CD4-positive, alpha-beta T cell treated with Interleukin-17A for 1 hour (primary cell): ENCODE measurements at places on chromosomes 6 and 20.

DNA sequence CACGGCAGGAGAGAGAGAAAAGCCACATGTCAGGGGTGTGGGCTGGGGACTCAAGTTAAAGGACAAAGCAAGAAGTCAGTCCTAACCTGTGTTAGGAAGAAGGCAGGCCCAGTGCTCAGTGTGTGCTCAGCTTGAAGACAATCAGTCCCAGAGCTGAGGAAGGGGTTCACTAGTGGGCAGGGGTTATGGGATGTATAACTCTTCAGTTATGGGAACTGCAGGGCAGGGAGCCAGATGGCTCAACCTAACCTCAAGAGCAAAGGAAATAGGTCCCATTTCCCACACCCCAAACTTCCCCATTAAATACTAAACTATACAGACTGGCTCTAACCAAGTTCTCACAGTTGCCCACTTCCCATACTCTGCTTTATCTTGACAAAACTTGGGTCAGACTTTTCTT is 7.4 kb upstream of the SSTR4 start:
- DNase-seq = no peak

DNA sequence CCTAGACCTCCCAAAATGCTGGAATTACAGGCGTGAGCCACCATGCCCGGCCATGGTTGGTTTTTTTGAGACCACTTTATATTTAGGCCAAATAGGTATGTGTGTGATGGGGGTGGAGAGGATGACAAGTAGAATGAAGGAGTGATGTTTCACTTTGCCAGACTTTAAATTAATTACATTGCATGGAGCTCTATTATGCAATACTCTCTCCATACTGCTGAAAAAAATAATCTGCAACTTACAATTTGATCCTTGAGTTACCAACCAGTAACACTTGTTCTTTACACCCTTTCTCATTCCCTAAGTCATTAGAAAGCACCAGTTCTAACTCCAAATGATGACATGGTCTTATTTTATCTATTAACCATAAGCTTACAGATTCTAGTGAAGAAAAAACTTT is 26.8 kb downstream of the GINM1 start:
- DNase-seq = no peak

DNA sequence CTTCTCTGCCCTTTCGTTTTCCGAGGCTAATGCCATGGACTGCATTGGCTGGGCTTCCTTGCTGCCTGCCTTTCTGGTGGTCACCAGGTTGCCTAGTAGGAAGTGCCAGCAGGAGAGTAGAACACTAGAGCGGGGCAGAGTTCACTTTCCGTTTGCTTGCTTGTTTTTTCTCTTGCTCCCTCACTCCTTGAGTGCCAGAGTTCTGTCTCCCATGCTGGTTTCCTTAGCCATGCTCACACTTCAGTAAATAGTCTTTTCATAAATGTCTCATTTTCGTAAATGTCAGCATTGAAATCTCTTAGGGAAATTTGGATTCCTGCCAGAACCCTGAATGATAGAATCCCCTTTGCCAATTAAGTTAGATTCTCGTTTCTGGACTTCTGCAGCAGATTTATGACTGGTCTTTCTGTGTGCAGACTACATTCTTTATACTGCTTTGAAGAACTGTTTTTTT is 63.9 kb downstream of the FAM83B start:
- no peak for DNase-seq

- DNase-seq = no peak
These were observed 267.8 kb downstream of the BTBD9 start for GRCh38 chr6:38371881-38372280.

DNA sequence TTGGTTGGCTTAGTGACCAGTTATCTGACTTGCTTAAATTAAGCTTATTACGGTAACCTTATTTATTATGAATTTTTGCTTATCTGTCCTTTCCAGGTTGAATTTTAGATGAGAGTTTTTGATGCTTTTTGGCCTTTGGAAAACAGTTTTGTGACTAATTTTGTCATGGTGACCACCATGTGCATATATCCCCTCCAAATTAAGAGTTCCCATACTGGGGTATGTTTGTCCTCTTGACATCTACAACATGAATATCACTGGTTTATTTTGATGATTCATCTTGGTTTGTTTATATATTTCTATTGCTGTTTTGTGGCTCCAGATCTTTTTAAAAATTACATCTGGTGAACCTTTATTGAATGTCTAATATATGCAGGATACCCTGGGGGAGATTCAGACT is 61.4 kb downstream of the PHF20 start:
- DNase-seq = no peak

- DNase-seq = no peak
These were observed 146.6 kb downstream of the RNF144B start for GRCh38 chr6:18533793-18534192.

DNA sequence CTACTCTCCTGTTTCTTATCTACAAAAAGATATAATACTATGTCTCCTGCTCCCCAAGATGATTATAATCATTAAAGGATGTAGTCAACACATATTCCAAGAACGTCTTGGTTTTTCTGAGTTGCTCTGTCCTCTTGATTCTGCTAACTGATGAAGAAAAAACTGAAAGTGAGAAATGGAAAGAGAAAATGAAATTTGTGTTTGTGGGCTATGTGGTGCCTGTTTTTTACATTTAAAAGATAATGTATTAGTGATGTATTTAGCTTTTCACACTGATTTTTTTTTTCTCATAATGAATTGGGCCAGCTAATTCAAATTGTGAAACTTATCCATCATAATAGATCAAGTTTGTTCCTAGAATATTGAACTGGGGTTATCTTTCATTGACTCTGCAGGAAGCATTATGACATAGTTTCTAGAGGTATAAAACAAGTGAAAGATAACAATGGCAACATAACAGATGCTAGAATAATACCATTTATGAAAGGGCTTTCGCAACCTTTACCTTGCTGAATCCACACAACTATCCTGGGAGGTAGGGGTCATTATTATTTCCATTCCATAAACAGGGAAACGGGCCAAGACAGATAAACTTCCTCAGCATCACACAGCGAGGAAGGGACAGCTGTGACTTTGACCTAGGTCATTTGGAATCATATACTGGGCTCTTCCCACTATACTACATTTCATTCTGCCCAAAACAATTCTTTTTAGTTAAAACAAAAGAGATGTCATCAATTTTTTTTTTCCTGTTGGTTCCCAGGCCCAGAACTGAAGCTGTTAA is 336.7 kb downstream of the GJA1 start:
- no peak for DNase-seq

DNA sequence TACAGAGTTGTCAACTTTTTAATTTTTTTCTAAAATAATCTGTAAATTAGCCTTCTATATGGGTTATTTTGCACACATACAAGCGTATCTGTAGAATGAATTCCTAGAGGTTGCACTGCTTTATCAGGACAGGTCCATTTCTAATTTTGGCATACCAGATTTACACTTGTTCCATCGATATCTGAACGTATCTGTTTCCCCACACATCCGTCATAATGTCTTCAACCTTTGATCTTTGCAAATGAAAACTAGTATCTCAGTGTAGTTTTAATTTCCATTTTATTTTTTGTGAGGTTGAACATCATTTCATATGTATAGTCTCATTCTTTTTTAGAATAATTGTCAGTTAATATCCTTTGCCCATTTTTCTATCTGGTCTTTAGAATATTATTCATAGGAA is 22.7 kb downstream of the SENP6 start:
- no peak for DNase-seq
